Activated naive CD4-positive, alpha-beta T cell (primary cell): ENCODE measurements at places on chromosomes 6 and 20.

DNA sequence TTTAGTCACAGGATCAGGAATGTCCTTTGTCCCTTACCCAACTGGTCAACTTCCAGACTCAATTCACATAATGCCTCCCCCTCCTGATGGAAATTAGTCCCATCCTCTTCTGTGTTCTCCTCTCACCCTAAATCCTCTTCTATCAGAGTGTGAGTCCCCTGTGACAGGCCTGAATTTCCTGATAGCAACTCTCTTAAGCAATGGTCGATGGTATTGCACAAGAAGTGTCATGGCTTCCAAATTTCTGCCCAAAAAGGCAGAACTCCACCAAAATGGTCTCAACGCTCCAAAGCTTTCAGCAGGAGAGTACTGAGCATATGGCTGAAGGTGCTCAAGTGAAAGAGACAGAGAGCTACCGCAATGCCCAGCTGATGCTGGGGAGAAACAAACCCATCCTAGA is 2.4 kb downstream of the PREP start:
- DNase-seq, result no peak

- no peak for DNase-seq
Observed at GRCh38 chr6:3259491-3259958, 778 bp downstream of the PSMG4 start.

GRCh38 chr6:144746902-144747469 is 461.9 kb downstream of the UTRN start:
- no peak for DNase-seq

DNA sequence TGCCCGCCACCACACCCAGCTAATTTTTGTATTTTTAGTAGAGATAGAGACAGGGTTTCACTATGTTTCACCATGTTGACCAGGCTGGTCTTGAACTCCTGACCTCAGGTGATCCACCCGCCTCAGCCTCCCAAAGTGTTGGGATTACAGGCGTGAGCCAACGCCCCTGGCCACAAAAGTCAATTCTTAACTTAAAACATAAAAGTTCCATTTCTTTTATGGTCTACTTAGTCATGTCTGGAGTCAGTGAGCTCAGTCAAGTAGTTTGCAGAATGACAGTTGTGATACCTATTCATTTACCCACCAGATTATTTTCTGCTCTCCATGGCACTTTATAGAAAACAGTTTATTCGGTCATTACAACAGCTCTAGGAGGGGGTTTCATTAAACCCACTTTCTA is 103.1 kb upstream of the ESR1 start:
- no peak for DNase-seq

DNA sequence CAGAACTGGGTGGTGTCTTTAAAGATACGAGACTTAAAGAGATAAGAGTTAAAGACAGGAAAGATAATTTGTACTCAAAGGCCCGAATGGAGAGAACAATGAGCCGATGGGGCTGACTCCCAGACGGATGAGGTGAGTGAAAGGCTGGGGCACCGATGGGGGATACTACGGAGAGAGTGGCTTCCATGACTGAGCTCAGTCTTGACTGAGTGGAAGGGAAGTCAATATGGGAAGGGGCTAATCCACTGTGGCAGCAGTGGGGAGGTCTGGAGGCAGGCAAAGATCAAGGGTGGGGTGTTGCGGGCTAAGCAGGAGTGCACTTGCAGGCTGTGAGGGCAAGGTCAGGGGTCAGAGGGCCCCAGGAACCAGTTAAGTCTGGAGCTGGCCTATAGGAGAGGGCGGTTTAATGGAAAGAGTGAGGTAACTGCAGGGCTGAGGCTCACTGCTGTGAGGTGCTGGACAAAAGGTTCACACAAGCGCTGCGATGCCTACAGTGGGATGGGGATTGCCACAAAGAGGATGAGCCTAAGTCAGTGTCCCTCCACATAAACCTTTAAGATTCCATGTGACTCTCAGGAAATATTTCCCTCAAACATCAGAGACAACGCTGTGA is 42.1 kb downstream of the FAXC start:
- DNase-seq, result no peak

GRCh38 chr6:166664135-166664534 is 37.1 kb upstream of the RPS6KA2 start:
- DNase-seq, result no peak

- no peak for DNase-seq
Observed at GRCh38 chr6:169933251-169933821, 181.9 kb downstream of the ERMARD start.

- DNase-seq, result no peak
Observed at GRCh38 chr6:33673851-33674250, 37.6 kb downstream of the UQCC2 start.

- no peak for DNase-seq
Observed at GRCh38 chr20:4961746-4962145, 39.6 kb downstream of the SLC23A2 start.

DNA sequence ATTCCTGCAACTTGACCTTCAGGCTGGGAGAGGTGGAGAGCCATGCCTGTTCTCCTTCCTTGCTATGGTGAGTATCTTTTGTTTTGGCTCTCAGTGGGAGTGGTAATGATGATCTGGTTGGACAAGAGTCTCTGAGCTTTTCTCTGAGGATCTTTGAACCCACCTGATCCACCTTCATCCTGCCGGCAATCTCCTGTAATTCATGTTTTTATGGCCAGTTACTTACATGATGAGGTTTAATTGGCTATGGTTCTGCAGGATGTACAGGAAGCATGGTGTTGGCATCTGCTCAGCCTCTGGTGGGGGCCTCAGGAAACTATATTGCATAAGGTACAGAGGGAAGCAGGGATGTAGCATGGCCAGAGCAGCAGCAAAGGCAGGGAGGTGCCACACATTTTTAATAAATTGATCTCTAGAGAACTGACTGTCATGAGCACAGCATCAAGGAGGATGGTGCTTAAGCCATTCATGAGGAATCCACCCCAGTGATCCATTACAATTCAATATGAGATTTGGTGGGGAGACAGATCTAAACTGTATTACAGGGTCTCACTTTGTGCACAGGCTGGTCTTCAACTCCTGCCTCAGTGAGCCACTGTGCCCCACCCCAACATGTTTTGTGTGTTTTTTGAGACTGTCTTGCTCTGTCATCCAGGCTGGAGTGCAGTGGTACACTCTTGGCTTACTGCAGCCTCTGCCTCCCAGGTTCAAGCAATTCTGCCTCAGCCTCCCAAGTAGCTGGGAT is 10.0 kb downstream of the HSPA1B start:
- DNase-seq, result no peak

- DNase-seq, result no peak
Observed at GRCh38 chr20:3164043-3164762, 4.5 kb upstream of the FASTKD5 start.

DNA sequence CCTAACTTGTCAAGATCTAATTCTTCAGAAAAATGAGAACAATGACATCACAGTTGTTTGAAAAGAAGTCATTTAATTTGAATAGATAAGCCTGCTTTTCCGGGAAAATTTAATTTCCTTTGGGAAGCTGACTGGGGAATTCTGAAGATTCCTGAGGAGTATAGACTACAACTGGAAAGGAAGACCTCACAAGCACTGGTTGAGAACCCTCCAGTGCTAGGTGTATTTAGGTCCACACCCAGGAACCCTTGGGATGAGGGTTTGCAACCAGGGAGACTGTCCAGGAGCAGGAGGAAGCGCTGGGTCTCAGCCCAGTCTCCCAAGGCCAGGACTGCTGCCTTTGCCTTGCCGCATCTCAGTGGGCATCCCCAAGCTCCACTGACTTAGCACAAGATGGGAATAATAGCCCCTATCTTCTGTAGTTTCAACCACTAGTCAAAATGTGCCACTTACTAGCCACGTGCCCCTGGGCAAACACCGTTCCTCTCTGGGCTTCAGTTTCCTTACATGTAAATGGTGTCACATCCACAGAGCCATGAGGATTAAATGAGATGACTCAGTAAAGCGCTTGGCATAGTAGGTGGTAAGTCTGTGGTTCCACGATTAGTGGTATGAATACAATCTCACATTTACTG is 6.9 kb upstream of the CD93 start:
- DNase-seq, result no peak

GRCh38 chr20:54668271-54669039 is 193.1 kb downstream of the DOK5 start:
- DNase-seq, result no peak

- no peak for DNase-seq
Observed at GRCh38 chr6:20427856-20428255, 26.2 kb downstream of the E2F3 start.

DNA sequence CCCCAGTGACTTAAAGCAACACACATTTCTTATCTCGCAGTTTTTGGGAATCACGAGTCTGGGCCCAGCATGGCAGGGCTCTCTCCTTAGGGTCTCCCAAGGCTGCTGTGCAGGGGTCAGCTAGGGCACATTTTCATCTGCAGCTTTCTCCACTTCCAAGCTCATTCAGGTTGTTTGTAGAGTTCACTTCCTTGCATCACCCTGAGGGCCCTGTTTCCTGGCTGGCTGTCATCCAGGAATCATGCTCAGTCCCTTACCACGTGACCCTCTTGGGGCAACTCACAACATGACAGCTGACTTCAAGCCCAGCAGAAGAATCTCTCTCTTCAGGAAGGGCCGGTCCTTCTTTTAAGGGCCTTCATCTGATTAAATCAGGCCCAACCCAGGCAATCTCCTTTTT is 21.3 kb downstream of the SNAP25 start:
- DNase-seq, result no peak

- no peak for DNase-seq
Observed at GRCh38 chr6:44545224-44545623, 157.7 kb downstream of the CDC5L start.

DNA sequence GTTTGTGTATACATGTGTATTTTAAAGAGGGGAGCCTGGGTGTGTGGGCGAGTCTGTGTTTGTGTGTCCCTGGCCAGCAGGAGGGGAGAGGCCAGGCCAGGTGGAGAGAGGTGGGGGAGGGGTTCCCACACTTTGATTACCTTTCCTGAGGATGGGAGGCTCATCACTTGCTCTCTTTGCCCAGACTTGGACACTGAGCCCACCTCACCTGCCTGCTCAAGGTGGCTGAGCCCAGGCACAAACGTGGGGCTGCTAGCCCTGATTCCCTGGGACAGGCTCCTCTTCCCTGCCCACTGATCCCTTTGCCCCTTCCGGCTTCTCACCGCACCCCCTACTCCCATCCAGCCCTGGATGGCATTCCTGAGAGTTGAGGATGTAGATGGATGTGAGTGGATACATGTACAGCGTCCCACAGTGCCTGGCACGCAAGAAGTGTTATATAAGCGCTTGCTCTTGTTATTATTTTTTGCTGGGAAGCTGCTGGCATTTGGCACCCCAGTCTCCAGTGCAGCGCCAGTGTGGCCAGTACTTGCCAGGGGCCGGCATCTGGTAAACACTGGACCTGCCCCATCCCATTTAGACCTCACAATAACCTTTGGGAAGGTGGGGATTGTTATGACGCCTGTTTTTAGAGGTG is 2.7 kb downstream of the CEBPB start:
- no peak for DNase-seq

DNA sequence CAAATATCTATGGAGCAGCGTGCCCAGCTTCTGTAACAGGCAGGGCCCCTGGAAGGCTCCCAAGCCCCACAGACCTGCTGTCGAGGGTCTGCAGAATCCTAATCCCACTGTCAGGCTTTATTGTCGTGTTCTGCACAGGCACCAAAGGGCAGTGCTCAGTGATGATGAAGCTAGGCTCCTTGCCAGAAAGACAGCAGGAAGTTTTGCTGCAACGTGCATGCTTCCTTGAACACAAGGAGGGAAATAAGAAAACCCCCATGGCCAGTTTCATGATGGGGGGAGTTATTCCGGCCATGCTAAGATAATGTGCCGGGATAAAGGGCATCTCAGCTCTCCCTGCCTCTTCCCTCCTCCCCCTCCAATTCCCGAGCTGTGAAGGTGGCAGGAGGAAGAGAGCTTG is 109.4 kb upstream of the KCNG1 start:
- no peak for DNase-seq

GRCh38 chr6:55379895-55380294 is 52.6 kb downstream of the GFRAL start:
- DNase-seq, result no peak

DNA sequence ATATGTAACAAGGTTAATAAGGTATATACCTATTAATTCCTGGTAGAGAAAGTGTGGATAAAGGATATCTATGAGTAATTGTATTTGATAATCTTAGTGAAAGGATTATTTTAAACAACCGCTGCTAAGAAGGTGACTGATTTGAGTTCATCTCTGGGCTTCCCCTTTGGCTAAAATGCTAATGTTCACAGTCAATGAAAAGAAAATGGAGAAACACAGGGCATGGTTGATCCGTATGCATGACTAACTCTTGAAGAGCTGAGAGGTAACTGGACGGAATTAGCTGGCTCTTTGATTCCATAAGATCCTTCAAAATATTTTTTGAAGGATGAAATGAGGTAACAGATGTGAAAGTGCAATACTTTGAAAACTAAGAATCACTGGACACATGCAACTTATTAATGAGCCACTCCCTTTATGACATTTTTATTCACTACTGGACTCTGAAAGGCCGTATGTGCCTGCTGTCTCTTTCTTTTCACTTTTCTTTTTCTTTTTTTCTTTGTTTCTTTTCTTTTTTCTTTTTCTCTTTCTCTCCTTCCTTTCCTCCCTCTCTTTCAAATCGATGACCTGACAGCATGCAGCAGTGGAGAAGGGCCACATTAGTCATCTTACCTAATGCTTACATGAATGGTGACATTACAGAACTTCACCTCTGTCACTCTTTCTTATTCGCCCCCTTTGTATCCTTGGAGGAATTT is 464.6 kb downstream of the CDKAL1 start:
- no peak for DNase-seq

DNA sequence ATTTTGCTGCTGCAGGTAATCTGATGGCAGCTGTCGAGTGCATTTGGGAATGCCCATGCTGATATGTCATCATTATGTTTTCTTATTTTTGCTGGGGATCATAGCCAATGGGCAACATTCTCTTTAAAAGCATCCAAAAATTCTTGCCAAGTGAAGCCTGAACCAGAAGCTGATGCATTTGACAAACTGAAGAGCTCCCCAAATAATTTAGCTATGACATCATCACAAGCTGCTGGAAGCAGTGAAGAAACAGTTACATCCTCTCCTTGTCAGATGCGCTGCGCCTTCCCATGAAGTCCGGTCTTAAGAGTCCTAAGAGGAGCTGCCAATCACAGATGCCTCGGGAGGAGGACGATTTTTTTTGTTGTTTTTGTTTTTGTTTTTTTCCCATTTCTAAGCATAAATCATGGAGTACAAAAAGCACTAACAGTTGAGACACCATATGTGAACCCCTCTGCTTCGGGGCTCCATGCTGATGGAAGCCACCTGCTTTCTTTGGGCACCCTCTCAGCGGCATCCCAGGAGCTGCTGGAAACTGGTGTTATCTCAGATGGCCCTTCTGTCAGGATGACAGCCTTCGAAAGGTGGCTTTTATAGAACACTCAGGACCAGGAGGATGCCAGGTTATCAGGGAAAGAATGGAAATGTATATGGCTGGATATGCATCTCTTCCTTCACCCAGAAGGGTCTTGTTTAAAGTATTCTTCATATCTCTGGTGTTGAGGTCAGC is 56.1 kb upstream of the FOXQ1 start:
- DNase-seq, result no peak
